Thyroid gland (tissue), 4 donors: ENCODE measurements at places on chromosomes 11 and 22.

DNA sequence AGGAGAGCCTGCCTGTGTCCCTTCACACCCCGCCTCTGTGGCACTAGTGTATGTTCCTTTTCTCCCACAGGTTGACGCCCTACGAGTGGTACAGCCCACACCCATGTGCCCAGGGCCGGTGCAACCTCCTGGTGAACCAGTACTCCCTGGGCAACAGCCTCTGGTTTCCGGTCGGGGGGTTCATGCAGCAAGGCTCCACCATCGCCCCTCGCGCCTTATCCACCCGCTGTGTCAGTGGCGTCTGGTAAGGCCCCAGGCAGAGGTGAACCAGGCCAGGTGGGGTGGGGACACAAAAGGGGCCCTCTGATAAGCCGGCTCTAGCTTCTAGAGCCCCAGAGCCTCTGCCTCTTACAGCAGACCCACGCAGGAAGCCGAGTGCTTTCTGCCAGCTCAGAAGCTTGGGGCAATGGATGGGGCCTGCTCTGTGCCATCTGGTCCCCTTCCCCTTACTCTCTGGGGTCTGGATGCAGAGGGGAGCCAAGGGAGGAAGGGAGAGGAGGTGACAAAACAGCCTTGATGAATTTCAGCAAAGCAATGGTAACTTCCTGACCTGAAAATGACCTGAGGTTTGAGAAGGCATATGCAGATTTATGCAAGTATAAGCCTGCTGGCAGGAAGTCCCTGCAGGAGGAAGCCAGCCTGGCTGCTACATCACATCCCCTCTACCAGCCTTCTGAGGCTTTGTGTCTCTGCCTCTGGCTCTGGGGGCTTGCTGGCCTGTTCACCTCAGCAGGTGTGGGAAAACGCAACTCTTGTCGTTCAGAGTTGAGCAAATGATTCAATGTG, 67.0 kb upstream of the TBCEL start:
- no peak for DNase-seq

- DNase-seq: no peak
Observed at GRCh38 chr11:69253028-69253427, 40.9 kb upstream of the MYEOV start.

DNA sequence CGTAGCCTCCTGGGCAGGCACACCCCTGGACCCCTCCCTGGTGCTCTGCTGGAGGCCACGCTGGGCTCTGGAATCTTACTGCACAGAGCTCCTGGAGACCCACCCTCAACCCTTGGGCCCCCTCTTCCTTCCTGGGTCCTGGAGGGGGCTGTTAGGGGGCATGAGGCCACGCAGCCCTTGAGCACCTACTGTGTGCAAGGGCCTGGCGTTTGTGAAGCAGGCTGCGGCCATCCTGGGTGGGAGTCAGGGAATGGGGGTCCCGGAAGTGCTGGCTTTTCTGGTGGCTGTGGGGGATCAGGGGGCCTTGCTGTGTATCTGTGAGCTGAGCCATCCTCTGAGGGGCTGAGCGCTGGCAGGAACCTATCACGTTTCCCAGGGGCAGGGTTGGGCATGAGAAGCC, 40.9 kb upstream of the CCDC188 start:
- DNase-seq: no peak

- DNase-seq: no peak
Observed at GRCh38 chr11:27722953-27723344, 22.7 kb upstream of the BDNF start.

- no peak for DNase-seq
Observed at GRCh38 chr11:46455834-46456233, 64.3 kb upstream of the CHRM4 start.

DNA sequence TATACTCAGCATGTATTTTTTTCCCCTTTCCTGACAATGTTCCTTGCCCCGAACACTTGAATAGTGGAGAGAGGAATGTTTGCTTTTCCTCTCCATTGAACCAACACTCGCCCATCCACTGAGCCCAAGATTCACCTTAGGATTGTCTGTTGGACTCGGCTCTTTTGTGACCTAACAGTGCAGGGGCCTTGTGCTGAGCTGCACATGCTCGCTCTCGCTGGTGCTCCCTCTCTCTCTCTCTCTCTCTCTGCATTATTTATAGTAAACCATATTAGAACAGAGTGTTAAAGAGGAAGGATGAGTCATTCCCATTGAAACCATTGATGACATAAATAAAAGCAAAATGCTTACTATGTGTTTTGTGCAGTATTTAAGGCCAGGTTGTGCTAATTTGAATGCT, 20.7 kb downstream of the ZBTB16 start:
- DNase-seq: peak; percentile 73

DNA sequence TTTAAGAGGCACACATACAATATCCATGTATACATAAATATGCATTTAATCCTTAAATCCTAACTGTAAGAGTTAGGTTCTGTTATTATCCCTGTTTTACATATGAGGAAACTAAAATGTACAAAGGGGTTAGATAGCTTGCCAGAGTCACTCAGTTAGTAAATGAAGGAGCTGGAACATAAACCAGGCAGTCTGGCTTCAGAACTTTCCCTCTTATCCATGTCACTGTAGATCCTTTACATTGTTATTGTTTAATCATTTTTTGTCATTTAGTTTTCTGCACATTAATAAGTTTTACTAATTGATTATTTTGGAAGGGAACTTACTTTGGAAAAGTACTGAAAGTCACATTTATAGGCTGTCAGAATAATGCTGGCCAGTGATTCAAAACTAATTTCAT, 282.4 kb downstream of the TMEM135 start:
- no peak for DNase-seq

DNA sequence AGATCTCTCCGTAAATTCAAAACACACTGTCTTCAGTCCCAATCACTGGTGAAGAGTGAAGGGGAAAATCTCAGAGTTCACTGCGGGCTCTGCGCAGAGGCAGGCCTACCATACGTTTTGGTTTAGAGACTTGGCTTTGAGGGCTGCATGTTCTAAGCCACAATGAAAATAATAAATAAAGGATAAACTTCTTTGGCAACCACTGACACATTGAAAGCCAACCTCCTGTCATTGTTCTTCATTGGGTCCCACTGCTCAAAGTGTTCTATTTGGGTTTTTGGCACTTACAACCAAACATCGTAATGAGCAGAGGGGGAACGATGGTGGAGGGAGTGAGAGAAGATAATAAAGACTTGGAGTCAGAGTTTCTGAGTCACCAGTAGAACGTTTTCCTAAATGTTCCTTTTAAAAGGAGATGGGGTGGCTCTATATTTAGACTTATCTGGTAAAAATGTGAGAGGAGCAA, 472.9 kb downstream of the SOX6 start:
- DNase-seq: no peak

DNA sequence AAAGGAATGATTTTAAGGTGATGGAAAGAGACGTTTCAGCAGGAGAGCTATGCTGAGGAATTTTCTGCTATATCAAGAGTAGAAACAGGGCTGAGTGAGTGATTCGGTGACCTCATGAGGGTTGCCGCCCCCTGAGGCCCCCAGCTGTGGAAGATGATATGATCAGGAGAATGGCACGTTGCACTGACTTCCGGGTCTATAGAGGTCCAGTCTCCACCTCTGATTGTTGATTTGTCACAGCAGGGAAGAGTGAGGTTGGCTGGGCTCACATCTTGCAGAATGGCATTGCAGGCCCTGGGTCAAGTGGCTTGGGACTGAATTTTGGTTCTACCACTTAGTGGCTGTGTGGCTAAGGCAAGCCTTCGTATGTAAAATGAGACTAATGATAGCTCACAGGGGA, 205.1 kb downstream of the SNX19 start:
- DNase-seq: no peak

DNA sequence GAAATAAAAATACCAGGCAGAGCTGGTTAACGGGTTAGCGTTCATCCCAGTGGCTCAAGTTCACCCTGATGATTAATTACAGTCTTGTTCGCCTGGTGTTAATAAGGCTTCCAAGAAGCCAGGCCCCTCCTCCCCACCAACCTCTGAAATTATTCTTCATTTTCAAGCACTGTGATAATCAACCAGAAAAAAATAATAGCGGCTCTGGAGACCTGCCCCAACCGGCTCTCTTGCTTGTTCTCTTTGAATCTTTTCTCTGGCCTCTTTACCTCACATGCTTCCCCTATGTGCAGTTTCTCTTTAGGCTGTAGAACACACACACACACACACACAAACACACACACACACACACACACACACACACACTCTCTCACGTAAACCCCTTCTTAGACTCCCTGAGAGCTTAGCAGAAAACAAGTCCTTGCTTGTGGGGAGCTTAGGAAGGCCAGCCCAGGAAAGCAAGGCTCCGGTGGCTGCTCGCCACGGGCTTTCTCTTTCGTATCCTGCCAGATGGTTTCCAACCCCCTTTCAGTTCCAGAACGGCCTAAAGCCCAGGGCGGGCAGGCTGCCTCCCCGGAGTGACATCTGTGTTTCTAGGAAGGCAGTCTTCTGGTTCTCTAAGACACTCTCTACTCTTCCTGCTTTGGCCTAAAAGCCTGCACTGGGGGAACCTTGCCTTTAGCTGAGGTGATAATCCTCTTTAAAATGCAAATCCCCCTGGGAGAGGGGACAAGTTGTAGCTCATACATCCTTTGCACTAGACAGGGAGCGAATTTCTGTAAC, 106.4 kb upstream of the SESN3 start:
- peak; percentile 46 for DNase-seq

DNA sequence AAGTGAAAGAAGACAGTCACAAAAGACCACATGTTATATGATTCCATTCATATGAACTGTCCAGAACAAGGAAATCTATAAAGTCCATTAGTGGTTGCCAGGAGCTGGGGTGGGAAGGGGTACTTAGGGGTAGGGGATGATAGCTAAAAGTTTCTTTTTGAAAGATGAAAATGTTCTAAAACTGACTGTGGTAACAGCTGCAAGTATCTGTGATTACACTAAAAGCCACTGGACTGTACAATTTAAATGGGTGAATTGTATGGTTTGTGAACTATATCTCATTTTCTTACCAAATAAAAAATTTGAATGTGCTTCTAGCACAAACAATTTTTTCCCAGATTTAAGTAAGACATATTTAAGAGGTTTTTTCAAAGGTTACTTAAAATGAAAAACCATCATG, 22.1 kb downstream of the CHKA start:
- DNase-seq: no peak

GRCh38 chr22:46122511-46122971, 27.8 kb upstream of the PPARA start:
- peak; percentile 71 for DNase-seq

- no peak for DNase-seq
Observed at GRCh38 chr11:11243209-11243589, 109.9 kb downstream of the CSNK2A3 start.

DNA sequence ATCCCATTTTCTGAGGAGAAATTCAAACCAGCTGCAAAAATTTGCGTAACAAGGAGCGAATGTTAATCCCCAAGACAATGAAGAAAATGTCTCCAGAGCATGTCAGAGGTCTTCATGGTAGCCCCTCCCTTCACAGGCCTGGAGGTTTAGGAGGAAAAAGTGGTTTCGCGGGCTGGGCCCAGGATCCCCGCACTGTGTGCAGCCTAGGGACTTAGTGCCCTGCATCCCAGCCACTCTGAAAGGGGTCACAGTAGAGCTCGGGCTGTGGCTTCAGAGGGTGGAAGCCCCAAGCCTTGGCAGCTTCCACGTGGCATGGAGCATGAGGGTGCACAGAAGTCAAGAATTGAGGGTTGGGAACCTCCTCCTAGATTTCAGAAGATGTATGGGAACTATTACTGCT, 87.4 kb downstream of the BRD1 start:
- no peak for DNase-seq

GRCh38 chr11:34633640-34633989, 12.7 kb downstream of the EHF start:
- no peak for DNase-seq

DNA sequence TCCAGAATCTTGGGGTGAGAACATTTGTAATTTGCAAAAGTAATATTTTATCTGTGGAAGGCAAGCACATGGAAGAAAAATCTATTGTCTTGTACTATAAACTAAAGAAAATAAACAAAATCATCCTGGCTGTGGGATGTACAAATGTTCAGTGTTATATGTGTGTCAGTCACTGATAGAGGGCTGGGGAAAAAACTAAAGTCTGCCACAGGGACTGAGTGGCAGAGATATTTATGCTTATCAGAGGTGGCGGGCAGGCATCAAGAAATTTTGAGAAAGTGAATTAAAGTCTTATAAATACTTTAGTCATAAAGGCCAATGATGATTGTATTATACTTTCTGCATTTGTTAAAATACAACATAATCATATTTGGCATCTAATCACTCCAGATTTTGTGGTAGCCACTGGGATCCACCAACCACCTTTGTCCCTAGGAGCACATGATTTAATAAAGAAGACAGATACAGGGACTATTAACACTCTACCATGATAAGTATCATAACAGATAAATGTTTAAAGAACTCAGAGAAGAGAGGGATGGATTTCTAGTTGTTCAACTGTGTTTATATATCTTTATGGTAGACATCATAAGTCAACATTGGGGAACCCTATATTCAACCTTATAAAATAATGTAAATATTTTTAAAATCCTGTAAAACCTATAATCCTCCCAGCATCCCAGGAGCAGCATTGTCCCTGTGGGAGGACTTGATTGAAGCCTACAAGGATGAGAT, 2.6 kb upstream of the ENDOD1 start:
- no peak for DNase-seq

DNA sequence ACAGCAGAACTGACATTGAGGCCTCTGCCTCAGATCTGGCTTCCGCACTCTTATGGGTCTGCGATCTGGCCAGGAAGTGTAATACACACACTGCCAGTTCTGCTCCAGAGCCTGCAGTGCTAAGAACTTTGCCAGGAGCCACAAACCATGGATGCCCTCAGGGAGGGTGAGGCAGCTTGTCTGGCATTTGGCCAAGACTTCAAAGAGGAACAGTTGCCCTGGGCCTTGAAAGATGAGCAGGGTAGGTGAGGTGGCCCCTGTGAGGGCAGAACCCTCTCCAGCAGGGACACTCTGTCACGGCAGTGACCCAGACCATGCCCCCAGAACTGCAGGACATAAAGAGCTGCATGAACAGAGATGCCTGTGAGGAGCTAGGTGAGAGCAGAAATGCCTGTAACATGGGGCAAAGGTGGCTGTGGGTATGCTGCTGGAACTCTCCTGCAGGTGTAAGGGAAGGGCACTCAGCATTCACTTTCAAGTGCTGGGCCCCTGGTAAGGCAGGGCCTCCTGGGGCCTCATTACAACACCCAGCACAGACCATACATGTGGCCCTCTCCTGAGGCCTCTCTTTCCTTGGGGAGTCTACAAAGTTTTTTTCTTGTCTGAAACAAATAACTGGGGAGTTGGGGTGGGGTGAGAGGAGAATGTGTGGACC, 47.3 kb downstream of the NEU3 start:
- DNase-seq: peak; percentile 37

- peak; percentile 30 for DNase-seq
Observed at GRCh38 chr22:21865041-21865440, 2.4 kb downstream of the MAPK1 start.

DNA sequence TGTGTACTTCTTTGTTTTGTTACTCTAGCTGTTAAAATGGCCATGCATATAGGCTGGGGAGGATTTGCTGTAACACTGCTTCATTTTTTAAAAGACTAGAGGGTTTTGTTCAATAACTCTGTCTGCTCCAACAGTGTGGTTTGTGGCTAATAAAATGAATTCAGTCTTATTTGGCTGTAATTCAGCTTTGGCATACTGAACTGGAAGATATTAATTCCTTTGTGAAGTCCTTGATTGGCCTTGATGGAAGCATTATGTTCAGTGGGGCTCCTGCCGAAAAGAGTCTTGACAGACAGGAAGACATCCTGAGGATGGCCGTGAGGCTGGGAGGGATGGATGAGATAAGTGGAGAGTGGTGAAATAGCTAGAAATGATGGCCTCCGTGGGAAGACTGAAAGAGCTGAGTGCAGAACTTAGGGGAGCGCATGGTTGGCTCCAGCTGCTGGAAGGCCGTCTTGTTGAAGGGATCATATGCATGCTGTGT, 44.8 kb upstream of the MYO18B start:
- DNase-seq: no peak
